Liver (tissue), 10 donors: ENCODE measurements at places on chromosomes 1 and 21. TPM values are rescaled to one million over a fixed set of nuclear protein-coding genes. Genes with fewer than 3 reads are reported as not detected.

Gene FNDC5
- total RNA-seq = 10.5 TPM

Gene CCDC27
- not detected for total RNA-seq

Gene ZBTB48
- 8.3 TPM for total RNA-seq

Gene EFNA3
- total RNA-seq = 0.75 TPM

Gene MAP10
- total RNA-seq = 1.3 TPM

Gene FASLG
- 0.33 TPM for total RNA-seq

Gene CELA2A
- total RNA-seq = not detected

Gene PERM1
- total RNA-seq = not detected

Gene ARHGAP29
- 12.5 TPM for total RNA-seq

Gene YBEY
- 11.3 TPM for total RNA-seq

Gene S100A7A
- total RNA-seq = not detected

Gene ASAP3
- total RNA-seq = 20.9 TPM

Gene KAZN
- 6.9 TPM for total RNA-seq

Gene TMEM52
- total RNA-seq = 2.7 TPM

Gene MPZ
- total RNA-seq = 0.37 TPM

Gene SHE
- 5.9 TPM for total RNA-seq

Gene NBPF6
- not detected for total RNA-seq

Gene DYNLT4
- total RNA-seq = not detected

Gene NOS1AP
- total RNA-seq = 13.0 TPM

Gene CFHR4
- 63.0 TPM for total RNA-seq

Gene GRIK3
- 0.05 TPM for total RNA-seq

Gene KIFAP3
- total RNA-seq = 8.4 TPM

Gene HSD3B2
- total RNA-seq = not detected

Gene HSD3B1
- total RNA-seq = not detected

Gene CFAP74
- not detected for total RNA-seq

Gene IVL
- not detected for total RNA-seq

Gene RBM34
- 15.6 TPM for total RNA-seq

Gene MYBPH
- 0.09 TPM for total RNA-seq

Gene LORICRIN
- total RNA-seq = not detected

Gene IER5
- 8.4 TPM for total RNA-seq

Gene ARHGEF10L
- 169 TPM for total RNA-seq

Gene SOX13
- 15.5 TPM for total RNA-seq

Gene IL19
- not detected for total RNA-seq

Gene GPR157
- 1.3 TPM for total RNA-seq

Gene VASH2
- total RNA-seq = 0.70 TPM

Gene SIK1
- 1.3 TPM for total RNA-seq

Gene SV2A
- 0.51 TPM for total RNA-seq

Gene PLA2G2F
- under 0.01 TPM for total RNA-seq

Gene DISC1
- total RNA-seq = 3.8 TPM

Gene IFT25
- total RNA-seq = 13.0 TPM
